ENCODE measurements at places on chromosomes 6 and 20. TPM values are rescaled to one million over a fixed set of nuclear protein-coding genes. Genes with fewer than 3 reads are reported as not detected.

DNA sequence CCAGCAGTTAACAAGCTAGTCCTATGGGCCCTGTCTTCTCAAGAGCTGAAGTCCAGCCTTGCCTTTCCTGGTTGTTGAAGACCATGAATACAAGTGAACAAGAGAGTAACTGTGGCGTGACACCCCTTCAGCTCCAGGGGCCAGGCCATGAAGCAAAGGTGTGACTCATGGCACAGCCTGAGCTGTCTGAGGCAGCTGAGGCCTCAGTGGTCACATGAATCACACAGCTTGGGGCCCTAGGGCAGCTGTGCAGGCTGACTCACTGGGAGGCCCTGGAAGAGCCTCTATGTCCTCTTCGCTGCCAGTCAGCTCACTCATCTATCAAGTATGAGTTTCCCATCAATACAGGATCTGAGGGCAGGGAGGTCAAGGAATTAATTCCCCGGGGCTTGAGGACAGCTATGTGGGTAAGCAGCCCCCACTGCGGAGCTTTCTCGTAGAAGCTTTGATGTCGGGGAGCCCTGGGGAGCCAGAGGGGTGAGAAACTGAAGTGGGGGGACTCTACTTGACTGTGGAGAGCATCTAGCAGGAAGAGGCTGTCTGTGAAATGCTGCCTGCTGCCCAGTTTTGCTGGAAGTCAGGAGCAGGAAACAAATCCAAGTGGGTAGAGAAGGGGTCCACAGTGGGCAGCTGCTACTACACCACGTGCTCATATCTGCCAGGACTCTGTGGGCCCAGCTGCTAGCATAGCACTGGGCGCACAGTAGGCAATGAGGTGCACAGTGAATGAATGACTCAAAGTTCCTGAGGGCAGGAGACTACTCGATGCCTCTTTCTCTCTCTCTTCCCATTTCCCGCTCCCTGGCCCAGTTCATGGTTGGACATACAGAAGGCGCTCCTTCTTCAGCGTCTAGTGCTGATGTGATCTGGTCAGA, 13.7 kb upstream of the FAM83C start:
- peak; percentile 100 for DNase-seq

- no peak for DNase-seq
Observed at GRCh38 chr6:91083211-91083610, 496.3 kb upstream of the MAP3K7 start.

DNA sequence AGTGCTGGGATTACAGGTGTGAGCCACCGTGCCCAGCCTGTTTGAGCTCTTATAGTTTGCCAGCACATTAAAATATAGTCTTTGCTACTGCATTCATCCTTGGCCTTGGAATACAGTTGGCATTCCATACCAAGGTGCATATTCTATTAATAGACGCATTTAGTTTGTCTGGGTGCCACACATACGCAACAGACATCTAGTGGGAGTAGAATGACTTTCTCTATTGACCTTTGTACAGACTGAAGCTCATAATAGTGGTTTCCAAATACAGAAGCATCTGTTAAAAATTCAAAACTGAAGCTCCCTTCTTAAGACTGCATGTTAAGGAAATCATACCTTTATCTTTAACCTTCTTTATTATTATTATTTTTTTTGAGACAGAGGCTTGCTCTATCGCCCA, 46.7 kb upstream of the FNDC1 start:
- no peak for DNase-seq

GRCh38 chr20:63458170-63459069, 14.0 kb downstream of the KCNQ2 start:
- DNase-seq, result no peak

DNA sequence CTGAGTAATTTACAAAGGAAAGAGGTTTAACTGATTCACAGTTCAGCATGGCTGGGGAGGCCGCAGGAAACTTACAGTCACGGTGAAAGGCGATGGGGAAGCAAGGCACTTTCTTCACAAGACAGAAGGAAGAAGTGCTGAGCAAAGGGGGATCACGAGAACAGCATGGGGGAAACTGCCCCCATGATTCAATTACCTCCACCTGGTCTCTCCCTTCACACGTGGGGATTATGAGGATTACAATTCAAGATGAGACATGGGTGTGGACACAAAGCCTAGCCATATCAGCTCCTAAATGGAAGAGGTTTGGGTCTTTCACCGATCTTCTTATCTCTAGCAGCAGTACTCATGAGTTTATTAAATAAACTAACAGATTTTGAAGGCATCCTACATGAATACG, 152.9 kb upstream of the RUNX2 start:
- DNase-seq, result no peak

- DNase-seq, result peak; percentile 50
Observed at GRCh38 chr6:36873612-36874442, 776 bp downstream of the PPIL1 start.

DNA sequence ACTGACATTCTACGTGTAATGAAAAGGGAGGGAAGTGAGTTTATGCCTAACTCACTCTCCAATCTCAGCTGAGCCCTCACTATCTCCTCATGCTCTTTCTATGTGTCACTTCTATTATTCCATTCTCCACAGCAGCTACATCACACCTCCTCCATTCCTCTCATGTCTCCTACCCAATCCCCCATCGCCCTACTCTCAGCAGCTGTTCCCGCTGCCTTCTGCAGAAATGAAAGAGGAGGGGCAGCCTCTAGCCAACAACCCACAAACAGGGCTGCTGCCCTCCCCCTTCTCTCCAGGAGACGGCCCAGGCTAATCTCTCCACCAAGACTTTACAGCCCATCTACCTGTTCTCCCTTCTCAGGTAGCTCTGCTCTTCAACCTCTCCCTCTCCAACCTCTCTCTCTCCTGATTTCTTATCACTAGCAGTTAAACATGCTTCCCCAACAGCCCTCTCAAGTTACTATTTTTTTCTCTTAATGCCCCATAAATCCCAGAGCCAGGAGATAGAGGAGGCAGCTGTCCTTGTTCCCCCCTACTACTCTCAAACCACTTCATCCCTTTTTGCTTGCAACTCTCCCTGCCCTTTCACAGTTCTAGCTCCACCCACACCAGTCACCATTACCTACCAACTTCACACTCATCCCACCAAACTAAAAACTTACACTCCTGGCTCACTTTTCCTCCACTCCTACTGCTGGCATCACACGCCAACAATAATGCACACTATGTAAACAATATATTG, 136.5 kb downstream of the BTBD9 start:
- no peak for DNase-seq

The CLIC5 gene
- total RNA-seq, result not detected

The MAPK13 gene
- 4.0 TPM for total RNA-seq
